SJSA1 (cell line): ENCODE measurements at places on chromosomes 1 and 21. TPM values are rescaled to one million over a fixed set of nuclear protein-coding genes. Genes with fewer than 3 reads are reported as not detected.

- no peak overlapping the region for H3K27ac ChIP-seq
- no peak for DNase-seq
- no peak overlapping the region for H3K4me3 ChIP-seq
Measured at GRCh38 chr1:10155087-10155712, 55.2 kb upstream of the KIF1B start.

DNA sequence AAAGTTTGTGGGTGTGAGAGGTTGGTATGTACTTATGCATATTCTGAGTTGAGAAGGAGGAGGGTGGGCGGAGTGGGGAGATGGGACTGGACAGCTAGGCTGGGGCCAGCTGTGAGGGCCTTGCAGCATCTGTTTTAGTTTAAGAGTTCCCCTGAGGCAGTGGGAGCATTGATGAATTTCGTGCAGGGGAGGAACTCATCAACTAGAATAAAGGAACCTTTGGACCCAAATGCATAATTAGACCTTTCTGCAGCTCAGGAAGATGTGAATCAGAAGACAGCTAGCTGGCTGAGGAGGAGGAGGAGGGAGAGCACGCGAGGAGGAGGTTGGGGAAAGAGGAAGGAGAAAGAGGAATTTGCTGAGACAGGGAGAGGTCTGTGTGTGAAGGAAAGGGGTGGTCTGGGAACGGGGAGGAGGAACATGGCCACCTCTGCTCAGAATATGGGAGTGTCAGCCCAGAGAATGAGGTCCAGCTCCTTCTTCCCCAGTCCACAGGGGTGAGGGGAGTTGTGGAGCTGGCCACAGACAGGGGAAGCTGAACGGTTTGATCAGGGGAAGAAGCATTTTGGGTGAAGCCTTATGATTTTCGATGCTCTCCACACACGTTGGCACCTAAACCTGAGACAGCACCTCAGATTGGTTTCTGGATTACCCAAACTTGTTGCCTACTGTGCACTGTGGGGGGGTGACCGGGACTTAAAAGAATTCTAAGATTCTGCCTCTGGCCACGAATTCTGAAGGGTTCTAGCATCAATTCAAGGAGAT is 27.7 kb downstream of the MYOG start:
- H3K27me3 ChIP-seq: peaks cover 12% of the 10 kb centered on the region
- no peak overlapping the region for H3K4me3 ChIP-seq
- H3K27ac ChIP-seq: no peak overlapping the region
- no peak for DNase-seq

Gene TAGLN2
- 601 and 809 TPM in 2 replicates for total RNA-seq

Gene NBPF8
- 4.8 and 8.8 TPM in 2 replicates for total RNA-seq

Gene KRTAP21-2
- total RNA-seq: not detected in 2 replicates

DNA sequence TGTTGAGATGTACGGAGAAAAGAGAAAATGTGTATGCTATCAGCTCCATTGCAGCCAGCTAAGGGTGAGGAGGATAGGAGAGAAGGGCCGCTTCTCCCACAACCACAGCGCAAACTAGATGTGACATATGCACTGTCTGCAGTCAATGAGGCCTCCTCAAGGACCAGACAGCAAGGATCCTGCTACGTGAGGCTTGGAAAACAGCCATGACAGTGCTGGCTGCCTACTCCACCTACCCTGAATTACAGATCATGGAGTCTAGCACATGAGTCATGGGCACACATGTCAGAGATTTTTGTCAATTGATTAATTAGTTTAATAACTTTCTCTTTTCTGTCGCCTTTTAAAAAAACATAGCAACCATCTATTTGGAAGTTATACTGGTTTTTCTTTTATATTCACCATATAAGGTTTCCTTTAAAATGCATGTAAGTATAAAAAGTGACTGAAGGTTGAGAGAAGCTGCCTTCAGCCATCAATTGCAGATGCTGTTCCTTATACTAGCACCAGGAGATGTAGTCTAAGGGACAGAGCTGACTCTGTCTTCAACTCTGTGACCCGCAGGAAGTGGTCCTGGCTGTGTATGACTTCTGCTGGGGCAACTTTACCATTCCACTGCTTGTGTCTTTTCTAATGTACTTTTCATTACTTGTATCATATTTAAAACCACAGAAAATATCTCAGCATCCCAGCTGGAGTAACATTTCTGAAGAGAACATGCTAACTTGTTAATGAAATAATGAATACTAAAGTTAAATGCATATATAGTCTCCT is 3.1 kb downstream of the VPS26C start:
- no peaks in the 10 kb centered on the region for H3K36me3 ChIP-seq
- no peak for DNase-seq
- H3K4me3 ChIP-seq: no peak overlapping the region
- no peak overlapping the region for H3K27ac ChIP-seq
- peaks cover 4% of the 10 kb centered on the region; the same call in 1 of the 2 replicates for H3K4me1 ChIP-seq

Gene OR2G6
- not detected in 2 replicates for total RNA-seq

Gene HSF2BP
- total RNA-seq: 1.6 and 2.8 TPM in 2 replicates

Gene NUDT4B
- total RNA-seq: 8.8 and 19.5 TPM in 2 replicates

DNA sequence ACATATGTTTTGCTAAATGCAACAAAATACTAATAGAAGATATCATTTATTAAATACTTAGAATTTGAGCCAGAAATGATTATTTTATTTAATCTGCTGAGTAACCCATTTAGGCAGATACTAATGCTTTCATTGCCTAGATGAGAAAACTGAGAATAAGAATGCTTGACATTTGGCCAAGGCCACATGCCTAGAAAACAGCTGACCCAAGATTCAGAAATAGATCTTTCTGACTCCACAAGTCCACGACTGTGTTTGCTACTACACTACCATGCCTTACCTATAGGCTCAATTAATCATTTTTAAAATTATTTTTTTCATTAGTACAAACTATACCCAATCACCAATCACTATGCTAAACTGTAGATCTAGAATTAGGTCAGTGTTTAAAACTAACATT is 129.7 kb downstream of the ATP1B1 start:
- no peaks in the 10 kb centered on the region for H3K4me1 ChIP-seq
- H3K27ac ChIP-seq: no peak overlapping the region
- H3K36me3 ChIP-seq: no peaks in the 10 kb centered on the region
- H3K4me3 ChIP-seq: no peak overlapping the region
- H3K27me3 ChIP-seq: no peaks in the 10 kb centered on the region
